ENCODE measurements at places on chromosomes 7 and 10.

DNA sequence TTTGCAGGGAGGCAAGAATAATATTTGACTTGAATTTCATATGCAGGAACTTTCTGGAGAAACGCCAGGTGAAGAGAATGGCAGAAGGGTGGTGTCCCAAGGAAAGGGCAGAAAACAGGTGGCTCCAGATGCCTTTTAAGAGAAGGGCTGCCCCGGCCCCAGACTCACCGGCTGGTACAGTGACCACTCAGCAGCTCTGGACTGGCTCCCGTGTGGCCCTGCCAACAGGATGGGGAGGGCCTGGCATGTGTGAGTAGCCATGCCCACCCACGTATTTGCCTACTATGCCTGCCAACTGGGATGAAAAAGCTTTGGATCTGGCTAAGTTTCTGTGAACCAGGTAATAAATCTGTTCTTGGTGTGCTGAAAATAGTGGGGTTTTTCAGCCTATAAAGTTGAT lies 159.5 kb downstream of the PRKAG2 start:
- no peak for DNase-seq

DNA sequence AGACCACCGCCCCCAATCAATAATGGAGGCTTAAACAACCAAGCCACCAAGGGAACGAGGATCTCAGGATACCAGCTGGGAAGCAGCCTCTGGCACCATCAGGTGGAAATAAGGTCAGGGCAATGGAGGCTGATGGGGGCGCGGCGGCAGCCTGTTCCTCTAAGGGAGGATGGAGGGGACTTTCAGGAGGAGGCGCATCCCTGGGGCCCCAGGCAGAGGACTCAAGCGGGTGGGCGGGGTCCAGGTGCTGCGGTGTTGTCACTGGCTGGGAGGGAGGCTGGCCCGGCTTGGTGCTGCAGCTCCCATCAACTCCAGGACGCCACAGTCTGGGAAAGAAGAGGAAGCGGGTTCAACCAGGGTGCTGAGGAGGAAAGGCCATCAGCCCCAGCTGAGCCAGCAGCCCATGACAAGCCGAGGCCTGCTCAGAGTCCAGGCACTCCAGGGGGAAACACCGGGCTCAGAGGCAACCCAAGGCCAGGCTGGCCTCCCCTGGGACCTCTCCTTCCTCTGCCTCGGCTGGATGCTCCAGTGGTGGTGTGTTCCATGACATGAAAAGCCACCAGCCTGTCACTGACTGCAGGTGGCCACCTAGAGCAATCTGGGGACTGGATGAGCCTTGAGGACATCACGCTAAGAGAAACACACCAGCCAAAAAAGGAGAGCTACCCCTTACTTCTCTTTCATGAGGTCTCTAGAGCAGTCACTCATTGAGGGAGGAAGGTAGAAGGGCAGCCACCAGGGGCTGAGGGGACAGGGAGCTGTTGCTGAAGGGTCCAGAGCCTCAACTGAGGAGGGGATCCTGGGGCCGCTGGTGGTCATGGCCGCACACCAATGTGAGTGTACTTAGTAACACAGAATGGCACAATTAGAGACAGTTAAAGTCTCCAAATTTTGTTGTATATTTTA lies 4.6 kb downstream of the GIGYF1 start:
- DNase-seq, result no peak

- no peak for DNase-seq
Measured at GRCh38 chr7:36157527-36158320, 4.7 kb downstream of the EEPD1 start.

DNA sequence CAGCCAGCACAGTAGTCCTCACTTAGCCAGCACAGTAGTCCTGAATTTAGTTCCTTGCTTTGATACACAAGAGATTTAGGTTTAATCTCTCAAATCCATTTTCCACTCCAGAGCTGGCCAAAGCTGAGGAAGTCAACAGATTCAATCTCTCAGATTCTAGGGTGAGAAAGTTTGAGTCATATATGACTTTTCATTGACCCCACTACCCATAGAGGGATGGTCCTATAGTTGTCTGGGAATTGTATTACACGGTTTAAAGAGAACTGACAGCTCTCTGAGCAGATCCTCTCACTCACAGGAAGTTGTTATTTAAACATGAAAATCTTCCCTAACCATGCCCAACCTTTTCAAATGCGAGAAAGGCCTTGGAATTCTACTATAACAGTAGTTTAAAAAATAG lies 641.8 kb upstream of the SEMA3D start:
- DNase-seq, result no peak

DNA sequence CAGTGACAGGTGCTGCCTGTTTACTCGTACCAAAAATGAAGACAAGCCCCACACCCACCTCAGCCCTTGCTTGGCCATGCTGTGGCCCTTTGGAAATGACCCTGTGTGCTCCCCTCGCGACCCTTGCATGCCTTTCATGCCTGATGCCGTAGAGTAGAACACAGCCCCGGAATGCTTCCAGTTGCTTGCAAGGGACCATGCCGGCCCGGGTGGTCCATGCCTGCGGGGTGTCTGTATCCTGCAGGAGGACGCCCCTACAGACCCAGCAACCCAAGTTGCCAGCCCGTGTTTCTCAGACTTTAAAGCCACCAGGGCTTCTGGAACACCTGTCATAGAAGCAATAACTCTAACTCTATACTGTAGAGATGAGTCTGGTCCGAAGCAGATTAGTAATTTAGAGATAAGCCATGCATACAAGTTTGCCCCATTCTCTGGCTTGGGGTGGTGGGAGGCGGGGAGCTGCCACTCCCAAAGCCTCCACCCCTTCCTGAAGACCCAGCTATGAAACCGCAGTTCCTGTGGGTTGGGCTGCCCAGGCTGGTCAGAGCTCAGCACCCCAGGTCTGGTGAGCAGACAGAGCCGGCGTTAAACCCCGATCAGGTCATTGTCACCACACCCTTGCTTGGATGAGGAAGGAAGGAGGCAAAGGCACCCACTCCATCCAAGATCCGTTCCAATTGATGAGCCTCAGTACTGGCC lies 143.5 kb downstream of the ADCY1 start:
- no peak for DNase-seq

DNA sequence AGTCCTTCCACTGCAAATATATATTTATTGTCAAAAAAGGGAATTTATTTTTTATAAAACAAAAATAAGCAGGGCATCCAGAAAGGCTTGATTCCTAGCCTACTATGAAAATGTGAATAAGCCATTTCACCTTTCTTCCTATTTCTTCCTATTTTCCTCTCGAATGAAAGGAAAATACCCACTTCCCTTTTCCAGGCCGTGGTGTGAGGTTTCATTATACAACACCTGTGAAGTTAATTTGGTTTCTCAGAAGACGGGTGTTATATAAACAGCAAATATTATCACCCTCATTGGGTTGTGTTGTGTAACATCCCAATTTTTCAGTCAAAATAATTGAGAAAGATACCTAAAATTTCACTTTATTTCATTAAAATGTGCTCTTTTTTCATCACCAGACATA lies 214.3 kb downstream of the DGKB start:
- no peak for DNase-seq

DNA sequence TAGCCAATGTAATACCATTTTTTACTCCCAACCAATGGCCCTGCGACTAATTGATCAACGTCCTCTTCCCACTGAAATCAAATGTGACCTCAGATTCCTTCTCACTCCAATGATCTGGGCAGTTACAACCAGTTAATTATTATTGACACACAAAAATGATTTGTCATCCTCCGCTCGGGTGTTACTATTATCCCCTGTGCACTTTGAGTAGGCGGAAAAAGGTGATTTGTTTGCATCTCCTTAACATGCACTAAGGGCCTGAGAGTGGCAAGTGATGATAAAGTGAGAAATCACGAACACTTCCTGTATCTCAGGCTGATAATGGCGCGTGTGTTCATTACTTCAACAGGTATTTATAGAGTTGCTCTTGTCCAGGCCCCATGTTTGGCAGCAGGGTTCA lies 40.9 kb upstream of the PNLIP start:
- no peak for DNase-seq

DNA sequence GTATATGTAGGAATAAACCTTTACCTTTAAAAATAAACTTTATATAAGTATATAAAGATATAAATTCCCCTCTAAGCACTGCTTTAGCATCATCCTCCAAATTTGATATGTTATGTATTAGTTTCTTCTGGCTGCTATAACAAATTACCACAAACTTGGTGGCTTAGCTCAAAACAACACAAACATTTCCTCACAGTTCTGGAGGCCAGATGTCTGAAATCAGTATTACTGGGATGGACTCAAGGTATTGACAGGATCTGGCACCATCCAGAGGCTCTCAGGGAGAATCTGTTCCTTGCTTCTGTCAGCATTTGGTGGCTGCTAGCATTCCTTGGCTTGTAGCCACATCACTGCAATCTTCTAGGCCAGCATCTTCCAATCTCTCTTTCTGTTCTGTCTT lies 6.7 kb upstream of the SCRN1 start:
- DNase-seq, result no peak

DNA sequence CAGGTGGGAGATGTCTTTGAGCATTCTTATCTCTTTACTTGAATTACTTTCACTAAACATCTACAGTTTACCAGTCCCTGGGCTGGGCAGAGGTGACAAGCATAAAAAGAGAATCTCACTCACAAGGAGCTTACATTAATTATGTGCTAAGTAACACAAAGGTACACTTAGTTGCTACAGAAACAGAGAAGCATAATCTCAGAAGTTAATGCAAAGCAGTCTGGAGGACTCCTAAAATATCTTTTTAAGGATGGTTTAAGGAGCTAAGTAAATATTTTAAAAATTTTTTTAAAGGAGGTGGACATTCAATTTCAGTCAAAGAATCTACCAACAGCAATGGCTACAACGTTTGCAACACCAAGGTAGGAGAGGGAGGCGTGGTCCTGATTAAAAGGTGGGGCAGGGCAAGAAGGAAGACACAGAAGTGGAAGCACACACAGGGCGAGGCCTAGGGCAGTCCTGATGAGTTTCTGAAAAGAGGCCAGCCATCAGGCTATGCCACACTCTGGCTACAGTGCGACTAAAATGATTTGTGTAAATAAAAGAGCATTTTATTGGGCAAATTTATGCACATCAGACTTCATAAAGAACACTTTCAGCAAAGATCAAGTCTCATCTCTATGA lies 5.3 kb downstream of the LARP4B start:
- DNase-seq, result no peak

- DNase-seq, result peak; percentile 48
Measured at GRCh38 chr7:47087866-47088265, 494.0 kb downstream of the TNS3 start.

GRCh38 chr10:110540031-110540430 lies 27.5 kb upstream of the SMC3 start:
- no peak for DNase-seq

DNA sequence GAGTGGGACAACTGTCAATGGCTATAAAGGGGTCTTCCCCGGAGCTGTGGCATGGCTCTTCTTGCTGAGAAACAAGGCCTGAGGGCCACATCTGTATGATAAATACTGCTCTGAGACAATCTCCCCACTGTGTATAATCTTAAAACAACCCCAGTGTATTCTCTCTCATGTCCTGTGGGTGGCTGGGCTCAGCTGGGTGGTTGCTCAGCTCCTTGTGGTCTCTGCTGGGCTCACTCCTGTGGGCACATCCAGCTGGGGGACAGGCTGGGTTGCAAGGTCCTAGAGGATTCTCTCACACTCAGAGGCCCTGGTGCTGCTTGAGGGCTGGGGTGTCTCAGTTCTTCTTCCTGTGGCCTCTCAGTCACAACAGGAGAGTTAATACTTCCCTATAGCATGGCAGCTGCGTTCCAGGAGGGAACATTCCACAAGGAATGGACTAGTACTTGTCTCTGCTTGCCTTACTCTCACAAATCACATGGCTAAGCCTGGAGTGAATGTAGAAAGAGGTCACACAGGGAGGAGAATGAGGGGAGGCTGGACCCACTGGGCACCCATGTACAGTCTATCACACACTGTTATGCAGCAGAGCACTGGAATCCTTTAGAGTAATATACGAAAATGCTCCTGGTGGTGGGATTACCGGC lies 4.5 kb upstream of the EEPD1 start:
- DNase-seq, result no peak

GRCh38 chr10:49114718-49115014 lies 656 bp downstream of the VSTM4 start:
- DNase-seq, result no peak

DNA sequence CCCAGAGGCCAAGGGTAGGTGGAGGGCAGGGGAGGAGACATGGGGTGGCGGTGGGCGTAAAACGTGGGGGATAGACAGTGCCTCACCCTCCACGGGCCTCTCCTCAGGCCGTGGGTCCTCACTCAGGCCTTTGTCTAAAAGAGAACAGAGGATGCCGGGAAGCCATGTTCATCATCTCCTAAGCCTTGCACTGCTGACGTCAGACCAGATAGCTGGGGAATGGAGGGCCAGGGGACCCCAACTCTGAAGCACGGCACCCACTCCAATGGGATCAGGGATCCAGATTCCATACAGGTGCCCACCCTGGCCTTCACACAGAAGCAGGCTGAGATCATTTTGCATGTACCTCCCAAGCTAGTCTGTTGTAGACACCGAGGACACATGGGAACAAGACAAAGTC lies 83.4 kb upstream of the TMEM248 start:
- no peak for DNase-seq

DNA sequence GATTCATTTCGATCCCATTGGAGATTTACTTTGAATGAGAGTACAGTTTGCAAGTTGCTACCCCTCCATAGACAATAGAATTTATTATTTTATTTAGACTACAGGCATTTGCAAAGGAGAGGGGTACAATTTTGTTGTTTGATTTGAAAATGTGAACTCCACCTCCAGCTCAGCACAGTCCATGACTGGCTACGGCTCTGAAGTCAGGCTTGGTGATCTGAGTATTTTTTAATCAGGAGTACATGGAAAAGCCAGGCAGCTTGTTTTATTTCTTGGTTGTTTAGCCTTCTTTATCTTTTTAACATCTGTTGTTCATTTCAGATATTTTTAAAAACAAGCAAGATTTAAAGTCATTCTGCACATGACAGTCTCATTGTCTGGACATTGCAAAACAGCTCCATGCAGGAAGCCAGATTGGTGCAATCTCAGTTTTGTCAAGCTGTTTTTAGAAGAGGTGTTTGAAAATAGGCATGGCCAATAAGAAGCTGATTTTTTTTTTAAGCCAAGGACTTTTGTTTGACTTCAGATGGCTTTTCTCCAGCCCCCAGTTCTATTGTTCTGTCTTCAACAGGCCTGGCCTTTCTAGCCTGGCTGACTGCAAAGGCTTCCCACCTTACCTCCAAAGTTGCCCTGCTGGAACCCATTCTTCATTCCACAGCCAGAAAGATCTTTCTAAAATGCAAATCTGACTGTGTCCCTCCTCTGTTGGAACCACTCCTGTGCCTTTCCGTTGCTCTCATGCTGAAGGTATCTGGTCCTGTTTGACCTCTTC lies 12.2 kb downstream of the PLXDC2 start:
- peak; percentile 62 for DNase-seq

DNA sequence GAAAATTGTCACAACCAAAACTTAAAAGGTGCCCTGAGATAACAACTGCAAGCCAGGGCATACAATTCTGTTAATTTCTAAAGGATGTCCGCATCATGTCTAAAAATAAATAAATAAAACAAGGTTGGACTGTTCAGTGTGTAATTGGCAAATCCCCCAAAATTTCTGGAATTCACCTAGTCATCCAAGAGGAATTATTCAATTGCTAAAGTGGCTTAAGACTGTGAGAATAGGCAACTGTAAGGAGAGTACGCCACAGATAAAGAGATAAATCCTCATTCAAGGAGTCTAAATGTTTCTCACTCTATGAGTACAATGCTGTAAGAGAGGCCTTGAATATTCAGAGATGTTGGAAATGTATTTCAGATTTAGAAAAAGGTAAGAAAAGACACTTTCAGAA lies 37.2 kb downstream of the PIK3AP1 start:
- DNase-seq, result peak; percentile 36
